ENCODE measurements at places on chromosomes 4 and X.

GRCh38 chr4:115117651-115118050, 4.2 kb upstream of the NDST4 start:
- DNase-seq = no peak

- no peak for DNase-seq
Observed at GRCh38 chrX:118723376-118723775, 4.0 kb upstream of the IL13RA1 start.

DNA sequence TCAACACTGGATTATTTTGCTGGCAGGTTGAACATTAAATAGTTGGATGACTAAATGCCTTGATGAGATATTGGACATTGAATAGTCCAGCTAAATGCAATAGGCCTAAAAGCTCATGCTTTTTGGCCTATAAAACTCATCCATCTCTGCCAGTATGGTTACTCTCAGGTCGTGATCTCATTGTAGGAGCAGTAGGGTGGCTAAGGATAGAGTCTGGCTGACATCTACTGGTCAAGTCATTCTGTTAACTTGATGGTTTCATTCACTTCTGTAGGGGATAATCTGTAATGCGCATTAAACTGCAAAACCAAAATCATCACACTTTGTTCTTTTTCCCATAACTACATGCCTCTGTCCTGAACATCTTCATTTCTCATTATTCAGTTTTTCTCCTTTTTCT, 227.0 kb downstream of the DKK2 start:
- no peak for DNase-seq

DNA sequence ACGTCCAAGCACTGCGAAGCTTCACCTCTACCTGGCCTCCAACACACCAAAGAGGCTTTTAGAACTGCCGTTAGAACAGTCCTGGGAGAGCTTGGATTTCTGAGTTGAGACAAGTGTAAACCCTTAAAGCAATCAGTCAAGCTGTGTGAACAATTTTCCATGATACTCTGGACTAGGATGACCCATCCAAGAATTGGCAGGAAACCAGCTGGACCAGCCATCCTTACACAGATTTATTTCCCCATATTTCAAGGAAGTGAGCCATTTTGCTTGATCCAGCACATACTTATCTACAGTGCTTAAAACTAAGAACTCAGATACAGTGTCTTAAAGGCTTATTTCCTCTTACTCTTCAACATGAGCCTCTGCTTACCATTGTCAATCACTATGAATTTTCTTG, 340.7 kb upstream of the HS3ST1 start:
- DNase-seq = no peak

- DNase-seq = no peak
Observed at GRCh38 chr4:89894649-89895550, at the start of gene MMRN1. Gene MMRN1 (plus strand): TSS chr4:89894854. CDS start chr4:89894972, 118 bp downstream.

DNA sequence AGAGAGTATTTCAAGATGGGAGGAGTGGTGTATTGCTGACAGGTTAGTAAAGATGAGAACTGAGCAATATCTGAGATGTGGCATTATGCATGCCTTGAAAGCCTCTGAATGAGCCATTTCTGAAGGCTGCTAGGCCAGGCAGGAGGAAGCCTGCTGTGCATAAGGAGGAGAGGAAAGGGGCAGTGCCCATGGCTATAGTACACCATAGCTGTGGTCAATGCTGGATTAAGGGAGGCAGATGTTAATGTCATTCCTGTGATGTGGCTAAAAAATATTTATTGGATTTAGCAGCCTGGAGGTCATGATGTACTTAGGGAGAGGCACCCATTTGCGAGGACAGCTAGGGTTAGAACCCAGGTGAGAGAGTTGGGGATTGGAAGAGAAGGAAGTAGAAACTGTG, 130.0 kb upstream of the LNX1 start:
- DNase-seq = no peak

DNA sequence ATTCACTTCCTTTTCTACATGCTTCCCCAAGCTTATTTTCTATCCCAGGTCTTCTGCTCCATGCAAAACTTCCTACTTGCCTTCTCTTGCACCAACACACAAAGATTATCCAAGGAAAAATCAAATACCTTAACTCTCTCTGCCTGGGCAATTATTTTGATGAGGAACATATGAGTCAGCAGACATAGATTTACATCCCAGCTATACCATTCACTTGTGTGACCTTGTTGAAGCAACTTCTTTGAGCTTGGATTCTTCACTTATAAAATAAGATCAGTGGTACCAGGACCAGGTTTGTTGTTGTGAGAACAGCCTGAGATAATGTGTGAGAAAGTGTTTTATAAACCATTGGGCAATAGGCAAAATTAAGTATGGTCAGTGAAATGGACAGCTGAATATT, 39.1 kb upstream of the TMEM192 start:
- DNase-seq = no peak

GRCh38 chr4:38759113-38759789, 23.5 kb downstream of the TLR10 start:
- peak; percentile 7 for DNase-seq

DNA sequence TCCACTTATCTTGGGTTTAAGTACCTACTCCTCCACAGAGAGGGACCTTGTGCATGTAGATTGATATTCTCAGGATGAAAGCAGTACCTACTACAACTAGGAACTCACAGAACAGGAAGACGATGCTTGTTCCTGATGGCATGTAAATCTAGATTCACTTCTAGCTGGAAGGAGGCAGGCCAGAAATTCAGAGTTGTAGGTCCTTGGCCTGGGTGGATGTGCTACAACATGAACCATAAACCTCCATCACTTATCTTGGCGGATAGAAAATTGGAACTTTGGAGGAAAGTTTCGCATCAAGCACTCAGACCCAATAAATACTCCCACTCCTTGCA, 9.3 kb upstream of the SMIM20 start:
- DNase-seq = no peak

GRCh38 chrX:24761306-24761705, 67.6 kb downstream of the POLA1 start:
- DNase-seq = no peak
